ENCODE measurements at places on chromosomes 5 and 9.

DNA sequence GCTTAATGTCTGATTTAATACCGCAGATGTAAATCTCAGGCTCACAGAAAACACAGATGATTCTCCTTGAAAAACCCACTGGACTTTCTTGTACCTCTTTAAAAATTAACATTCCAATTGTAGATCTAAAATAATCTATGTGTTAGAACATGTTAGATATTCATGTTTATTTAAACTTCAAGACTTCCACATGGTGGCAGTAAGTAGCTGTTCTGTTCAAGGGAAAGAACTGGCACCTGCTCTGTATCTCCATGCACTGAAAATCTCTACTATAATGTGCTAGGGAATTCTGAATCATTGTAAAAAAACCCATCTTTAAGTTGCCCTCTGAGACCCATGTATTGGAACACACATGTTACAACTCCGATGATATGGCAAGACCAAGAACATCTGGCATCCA lies 366.9 kb downstream of the DMRTA1 start:
- DNase-seq, result no peak

DNA sequence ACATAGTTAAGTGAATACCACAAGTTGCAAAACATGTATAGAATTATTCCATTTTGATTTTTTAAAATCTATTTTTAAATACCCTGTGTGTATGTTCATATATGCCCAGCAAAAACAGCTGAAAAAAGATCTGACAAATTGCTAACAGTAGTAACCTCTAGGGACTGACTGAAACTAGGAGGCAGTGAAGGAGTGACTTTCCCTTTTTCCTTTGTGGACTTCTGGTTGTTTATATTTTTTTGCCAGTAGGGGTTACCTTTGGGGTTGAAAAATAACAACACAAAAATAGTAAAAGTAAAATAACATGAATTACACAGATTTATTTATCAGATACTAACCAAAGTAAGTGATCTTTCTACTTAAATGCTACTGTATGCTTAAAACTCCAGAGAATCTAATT lies 2.9 kb downstream of the MEGF9 start:
- DNase-seq, result no peak

DNA sequence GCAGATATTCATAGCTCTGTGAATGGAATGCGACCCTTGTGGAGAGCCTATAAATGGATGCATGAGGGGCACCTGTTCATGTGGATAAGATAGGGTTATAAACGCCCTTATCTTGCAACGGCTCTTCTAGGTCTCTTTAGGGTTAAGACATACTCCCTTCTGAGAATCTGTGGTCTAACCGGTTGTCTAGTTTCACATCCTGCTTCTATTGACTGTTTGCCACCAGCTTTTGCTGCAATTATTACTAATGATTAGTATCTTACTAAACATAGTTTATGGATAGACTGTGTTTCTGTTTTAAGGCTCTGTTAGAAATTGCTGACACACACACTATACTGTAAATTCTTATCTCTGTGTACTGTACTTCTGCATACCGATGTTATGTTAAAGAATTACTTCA lies 198.9 kb upstream of the CYLC2 start:
- DNase-seq, result no peak

DNA sequence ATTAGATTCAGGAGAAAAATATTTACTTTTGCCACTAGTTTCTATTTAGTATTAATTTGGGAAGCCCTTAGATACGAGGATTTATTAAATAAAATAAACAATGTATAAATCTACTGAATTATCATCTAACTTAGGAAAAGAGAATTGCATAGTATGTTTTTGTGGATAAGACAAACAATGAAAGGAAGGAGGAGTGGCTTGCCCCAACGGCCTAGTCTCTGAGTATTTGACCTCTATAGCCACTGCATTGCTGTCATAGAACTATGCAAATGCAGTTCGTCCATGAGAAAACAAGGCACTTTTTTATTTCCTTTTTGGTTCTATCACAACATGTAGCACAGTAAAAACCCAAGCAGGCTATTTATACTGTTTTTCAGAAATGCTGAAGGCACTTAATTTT lies 321.2 kb upstream of the CCNH start:
- no peak for DNase-seq

GRCh38 chr9:124279531-124280175 lies 21.9 kb downstream of the NEK6 start:
- DNase-seq, result no peak

- DNase-seq, result no peak
Observed at GRCh38 chr9:68793605-68794343, 88.7 kb downstream of the PIP5K1B start.

DNA sequence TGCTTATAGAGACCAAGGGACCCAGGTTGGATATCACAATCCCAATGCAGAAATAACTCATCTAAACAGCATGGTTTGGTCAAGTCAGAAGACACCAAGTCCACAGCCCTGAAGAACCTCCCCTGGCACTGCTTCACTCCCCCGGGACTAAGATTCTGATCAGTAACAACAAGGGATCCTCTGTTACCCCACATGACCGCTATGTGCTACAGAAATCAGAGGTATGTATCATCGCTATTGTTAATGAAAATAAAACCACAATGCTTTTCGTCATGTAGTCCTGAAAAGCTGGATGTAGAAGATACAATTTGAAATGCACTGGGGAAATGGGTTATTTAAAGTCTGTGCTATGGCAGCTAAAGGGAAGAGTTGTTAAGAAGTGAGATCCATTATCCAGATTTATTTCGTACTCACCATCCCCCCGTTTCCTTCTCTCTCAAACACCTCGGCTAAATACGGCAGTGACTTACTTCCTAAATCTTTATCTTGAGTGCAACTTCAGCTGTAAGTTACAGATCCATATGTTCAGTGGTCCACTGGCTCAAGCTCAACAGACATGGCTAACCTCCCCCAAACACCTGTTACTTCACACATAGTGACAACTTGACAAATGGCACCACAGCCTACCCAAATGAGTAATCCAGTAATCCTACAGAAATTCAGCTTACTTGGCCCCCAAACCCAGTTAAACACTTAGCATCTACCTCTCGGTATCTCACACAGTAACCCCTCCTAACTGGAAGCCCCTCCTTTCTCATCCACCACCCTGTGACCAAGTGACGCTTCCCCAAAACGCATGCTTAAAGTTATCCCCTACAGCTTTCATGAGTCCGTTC lies 129.2 kb downstream of the MYO10 start:
- DNase-seq, result no peak

GRCh38 chr9:131747352-131747751 lies 7.5 kb upstream of the RAPGEF1 start:
- DNase-seq, result no peak

DNA sequence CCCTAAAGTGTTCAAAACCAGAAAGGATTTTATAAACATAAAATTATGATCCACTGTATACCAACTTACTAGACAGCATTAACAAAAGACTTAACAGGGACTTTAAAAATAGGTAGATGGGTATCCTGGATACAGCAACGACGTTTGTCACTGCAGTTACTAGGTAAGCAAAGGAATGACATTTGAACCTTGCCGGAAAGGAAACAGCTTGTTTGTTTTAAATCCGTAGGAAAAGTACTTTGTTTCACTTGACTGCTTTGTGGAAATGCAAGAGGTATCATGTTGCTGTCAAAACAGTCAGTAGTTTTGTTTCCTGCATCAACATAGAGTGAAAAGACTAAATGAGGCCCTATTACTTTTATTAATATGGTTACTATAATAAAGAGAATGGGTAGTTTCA lies 122.9 kb downstream of the CDC42SE2 start:
- DNase-seq, result no peak

GRCh38 chr5:128470663-128471062 lies 67.4 kb downstream of the FBN2 start:
- no peak for DNase-seq

DNA sequence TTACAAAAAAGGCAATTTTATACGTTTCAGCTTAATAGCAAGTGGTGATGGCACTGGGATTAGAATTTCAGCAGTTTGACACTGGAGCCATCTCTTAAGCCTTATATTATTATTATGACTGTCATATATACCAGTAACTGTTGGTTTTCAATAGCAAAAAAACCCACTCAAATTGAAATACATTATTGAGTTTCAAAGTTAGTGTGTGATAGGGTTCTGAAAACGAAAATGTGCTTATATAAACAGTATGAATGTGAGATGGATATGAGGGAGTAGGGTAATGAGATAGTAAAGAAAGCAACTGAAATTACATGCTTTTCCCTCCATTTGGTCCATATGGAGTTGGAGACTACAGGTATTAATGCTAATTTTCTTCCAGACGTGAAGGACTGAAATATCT lies 68.6 kb upstream of the ACTBL2 start:
- DNase-seq, result no peak

DNA sequence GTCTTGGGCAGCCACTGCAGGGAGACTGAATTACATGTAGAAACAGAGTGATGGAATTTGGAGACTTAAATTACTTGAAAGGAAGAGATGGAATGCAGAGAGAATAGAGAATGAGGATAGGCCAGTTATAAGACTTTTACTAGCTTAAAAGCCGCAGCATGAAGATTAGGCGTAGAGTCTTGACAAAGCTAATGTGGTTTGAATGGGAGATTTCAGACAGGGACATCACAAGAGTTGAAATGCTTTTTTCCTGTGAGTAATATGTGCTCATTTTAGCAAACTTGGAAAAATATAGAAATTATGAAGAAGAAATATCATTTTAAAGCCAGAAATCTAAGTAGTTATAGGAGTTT lies 7.5 kb downstream of the CENPP start:
- DNase-seq, result no peak

- no peak for DNase-seq
Observed at GRCh38 chr9:137663584-137663983, 44.8 kb downstream of the EHMT1 start.
